ENCODE measurements at places on chromosomes 7 and 10. TPM values are rescaled to one million over a fixed set of nuclear protein-coding genes. Genes with fewer than 3 reads are reported as not detected.
A peak's percentile ranks its signal among the peaks of the same experiment; 100 is the strongest.

DNA sequence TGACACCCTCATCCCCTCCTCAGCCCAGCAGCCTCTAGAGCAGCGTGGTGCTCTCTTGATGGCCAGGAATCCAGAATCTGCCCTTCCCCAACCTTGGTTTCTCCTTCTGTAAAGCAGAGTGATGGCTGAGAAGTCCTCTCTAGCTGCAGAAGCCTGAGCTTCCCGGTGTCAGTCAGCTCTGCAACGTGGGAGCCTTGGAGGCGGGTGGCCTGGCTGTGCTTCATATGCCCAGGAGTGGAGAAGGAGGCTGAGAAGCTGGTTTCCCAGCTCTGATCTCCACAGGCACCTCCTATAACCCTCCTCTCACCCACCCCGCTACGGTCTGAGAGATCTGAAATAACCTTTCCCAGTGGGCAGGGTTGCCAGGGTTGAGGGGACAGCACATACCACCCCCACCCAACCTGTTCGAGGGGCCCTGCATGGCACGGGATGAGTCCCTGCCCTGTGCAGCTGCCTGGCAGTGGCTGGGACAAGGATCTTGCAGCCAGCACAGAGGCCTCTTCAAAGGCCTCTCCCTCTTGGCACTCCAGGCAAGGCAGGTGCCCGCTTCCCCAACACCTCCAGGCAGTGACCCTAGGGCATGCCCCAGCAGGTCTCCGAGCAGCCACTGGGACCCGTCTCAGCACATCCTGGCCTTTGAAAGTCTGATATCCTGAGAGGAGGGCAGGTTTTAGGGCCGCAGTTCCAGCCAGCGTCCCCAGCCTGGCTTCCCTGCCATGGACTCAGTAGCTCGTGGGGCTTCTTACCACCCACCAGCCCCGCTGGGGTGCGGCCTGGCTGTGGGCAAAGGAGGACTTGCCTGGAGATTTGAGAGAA lies 18.3 kb upstream of the SLC29A3 start:
- no peak for DNase-seq

GRCh38 chr10:124612611-124613498 lies 131.3 kb downstream of the FAM53B start:
- DNase-seq = no peak

DNA sequence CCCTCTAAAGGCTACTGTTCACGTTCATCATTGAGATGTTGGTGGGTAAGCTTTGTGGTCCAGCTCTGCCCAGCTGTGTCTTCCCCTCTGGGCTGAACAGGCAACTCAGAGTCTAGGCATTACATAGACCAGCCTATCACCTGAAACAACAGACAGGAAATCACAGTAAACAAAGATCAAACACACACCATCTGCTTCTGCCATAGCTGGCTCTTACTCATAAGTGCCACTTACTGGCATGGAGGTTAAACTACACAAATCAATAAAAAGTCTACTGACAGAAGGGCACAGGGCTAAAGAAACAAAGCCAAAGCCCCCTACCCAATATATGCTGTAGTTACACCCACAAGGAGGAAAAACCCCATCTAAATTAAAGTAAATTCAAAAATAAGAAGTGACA lies 35.0 kb downstream of the SEPTIN14 start:
- no peak for DNase-seq

The NEUROD6 gene
- not detected for total RNA-seq

GRCh38 chr10:110420401-110421193 lies 77.1 kb upstream of the DUSP5 start:
- no peak for DNase-seq

GRCh38 chr10:133405844-133406527 lies 12.0 kb downstream of the MTG1 start:
- no peak for DNase-seq

The MTPN gene
- total RNA-seq = 81.1 TPM

The AKR1C8 gene
- total RNA-seq = not detected

- no peak for DNase-seq
Measured at GRCh38 chr10:125708971-125709503, 10.5 kb upstream of the EDRF1 start.

The FAM221A gene
- 13.7 TPM for total RNA-seq

- DNase-seq = no peak
Measured at GRCh38 chr10:131532745-131533341, 221.3 kb upstream of the TCERG1L start.

- DNase-seq = no peak
Measured at GRCh38 chr10:50625649-50626132, 1.9 kb upstream of the SGMS1 start.

DNA sequence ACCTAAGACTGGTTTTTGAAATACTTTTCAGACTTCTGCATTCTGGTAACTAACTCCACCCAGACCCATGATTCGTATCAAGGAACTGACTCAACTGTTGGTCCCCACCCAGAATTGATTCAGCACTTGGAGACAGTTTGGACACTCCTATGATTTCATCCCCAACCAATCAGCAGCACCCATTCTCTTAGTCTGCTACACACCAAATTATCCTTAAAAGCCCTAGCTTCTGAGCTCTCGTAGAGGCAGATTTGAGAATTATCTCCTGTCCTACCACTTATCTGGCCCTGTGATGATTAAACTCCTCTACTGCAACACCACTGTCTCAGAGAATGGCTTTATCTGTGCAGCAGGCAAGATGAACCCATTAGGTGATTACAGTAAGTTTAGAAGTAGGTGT lies 7.7 kb upstream of the GSTO1 start:
- no peak for DNase-seq

- no peak for DNase-seq
Measured at GRCh38 chr7:20307119-20307518, 23.6 kb upstream of the ITGB8 start.

The EXOC4 gene
- total RNA-seq = 89.6 TPM

- DNase-seq = no peak
Measured at GRCh38 chr10:86862786-86863483, 94.5 kb downstream of the MMRN2 start.

- DNase-seq = no peak
Measured at GRCh38 chr10:209357-209756, 74.1 kb downstream of the ZMYND11 start.

GRCh38 chr10:18501629-18502028 lies 149.8 kb downstream of the NSUN6 start:
- no peak for DNase-seq

GRCh38 chr7:7916064-7916463 lies 52.5 kb upstream of the GLCCI1 start:
- DNase-seq = no peak

DNA sequence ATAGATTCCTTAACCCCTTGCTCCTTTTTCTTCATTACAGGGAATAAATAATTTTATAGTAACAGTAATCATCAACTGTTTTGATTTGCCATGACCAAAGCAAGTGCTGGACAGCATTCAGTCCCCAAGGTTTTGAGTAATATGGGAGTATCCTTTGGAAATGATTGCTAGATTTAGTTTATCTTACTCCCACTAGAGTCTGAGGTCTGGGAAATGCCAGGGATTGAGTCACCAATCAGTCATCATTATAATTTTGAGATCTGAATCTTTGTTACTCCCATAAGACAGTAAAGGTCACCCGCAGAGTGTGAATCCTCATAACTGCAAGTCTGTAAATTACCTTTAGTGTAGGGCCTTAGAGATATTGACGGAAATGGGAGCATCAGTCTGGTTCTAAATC lies 133.7 kb upstream of the SEMA3E start:
- no peak for DNase-seq

The IMMP2L gene
- total RNA-seq = 13.5 TPM

- no peak for DNase-seq
Measured at GRCh38 chr7:151472644-151473380, 32.9 kb upstream of the CRYGN start.

GRCh38 chr7:114670676-114671075 lies 251.2 kb upstream of the MDFIC start:
- DNase-seq = no peak

The WDR86 gene
- total RNA-seq = 139 TPM

GRCh38 chr10:103791858-103792257 lies 63.5 kb downstream of the SH3PXD2A start:
- DNase-seq = no peak

GRCh38 chr10:75586814-75587213 lies 155.4 kb downstream of the LRMDA start:
- no peak for DNase-seq

- DNase-seq = peak; percentile 7
Measured at GRCh38 chr10:90930971-90931871, 10.3 kb upstream of the ANKRD1 start.

DNA sequence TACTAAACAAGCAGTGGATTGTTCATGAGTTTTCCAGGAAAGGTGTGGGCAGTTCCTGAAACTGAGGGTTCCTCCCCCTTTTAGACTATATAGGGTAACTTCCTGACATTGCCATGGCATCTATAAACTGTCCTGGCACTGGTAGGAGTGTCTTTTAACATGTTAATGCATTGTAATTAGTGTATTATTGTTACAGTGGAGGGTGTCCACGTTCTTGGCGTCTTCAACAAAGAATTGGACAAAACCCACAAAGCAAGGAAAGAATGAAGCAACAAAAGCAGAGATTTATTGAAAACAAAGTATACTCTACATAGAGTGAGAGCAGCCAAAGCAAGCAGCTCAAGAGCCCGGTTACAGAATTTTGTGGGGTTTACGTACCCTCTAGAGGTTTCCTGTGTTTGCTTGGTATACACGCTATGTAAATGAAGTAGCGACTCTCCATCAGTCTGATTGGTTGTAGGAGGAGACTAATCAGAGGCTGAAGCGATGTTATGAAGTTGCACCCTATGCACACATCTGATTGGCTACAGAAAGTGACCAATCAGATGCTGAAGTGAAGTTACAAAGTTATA lies 175.2 kb downstream of the NSUN6 start:
- DNase-seq = no peak

The NRF1 gene
- total RNA-seq = 21.0 TPM

DNA sequence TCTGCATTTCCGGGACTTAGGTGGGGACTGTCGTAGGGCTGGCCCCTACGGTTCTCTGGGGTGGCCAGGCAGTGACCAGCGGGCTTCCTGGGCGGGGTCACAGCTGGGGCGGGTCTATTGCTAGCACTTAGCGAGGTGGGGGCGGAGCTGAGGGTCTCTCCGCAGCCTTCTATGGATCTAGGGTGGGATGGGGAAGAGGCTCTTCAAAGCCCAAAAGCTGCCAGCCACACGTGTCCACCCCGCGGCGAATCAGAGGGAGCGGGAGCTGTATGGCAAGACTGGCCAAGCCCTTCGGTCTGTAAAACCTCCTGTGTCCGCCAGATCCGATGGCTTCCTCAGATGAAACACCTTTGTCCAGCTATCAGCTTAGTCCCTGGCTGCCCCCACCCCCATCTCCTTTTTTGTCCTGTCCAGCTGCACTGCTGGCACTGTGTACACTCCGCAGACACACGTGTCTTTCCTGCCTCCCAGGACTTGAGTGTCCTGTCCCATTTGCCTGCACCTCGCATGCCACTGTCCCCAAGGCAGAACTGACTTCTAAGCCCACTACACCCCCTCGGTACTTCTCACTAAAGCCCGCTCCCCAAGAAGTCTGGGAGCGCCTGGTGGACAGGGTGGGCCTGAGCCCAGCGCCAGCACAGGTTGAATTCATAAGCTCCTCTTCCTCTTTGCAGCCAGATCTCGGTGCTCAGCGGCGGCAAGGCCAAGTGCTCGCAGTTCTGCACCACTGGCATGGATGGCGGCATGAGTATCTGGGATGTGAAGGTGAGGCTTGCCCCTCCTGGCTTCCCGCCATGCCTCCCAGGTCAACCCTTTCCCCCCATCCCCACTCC lies 14.8 kb downstream of the PDAP1 start:
- DNase-seq = no peak

The DUSP5 gene
- 12.4 TPM for total RNA-seq
